A549 treated with dexamethasone at 1 μM for 4 hours (cell line): ENCODE measurements at places on chromosomes 16 and 17. TPM values are rescaled to one million over a fixed set of nuclear protein-coding genes. Genes with fewer than 3 reads are reported as not detected.

Gene DHRS7C
- total RNA-seq = not detected in 5 replicates

Gene CMTM1
- 0.76 to 2.1 TPM (median 1.4 TPM) in 5 replicates for total RNA-seq

Gene SLC35G6
- total RNA-seq = not detected in 5 replicates

Gene ZKSCAN2
- 2.1 to 2.8 TPM (median 2.4 TPM) in 5 replicates for total RNA-seq

Gene PERCC1
- total RNA-seq = not detected in 5 replicates

Gene NAGS
- 1.1 to 1.8 TPM (median 1.3 TPM) in 5 replicates for total RNA-seq

Gene DDX52
- 28.2 to 33.3 TPM (median 30.4 TPM) in 5 replicates for total RNA-seq

Gene WSCD1
- 1.3 to 3.8 TPM (median 3.4 TPM) in 5 replicates for total RNA-seq

Gene TVP23A
- total RNA-seq = 0.07 to 0.36 TPM (median 0.21 TPM) in 5 replicates

Gene SPDYE4
- not detected in 5 replicates for total RNA-seq

Gene HOXB9
- total RNA-seq = 7.0 to 7.5 TPM (median 7.3 TPM) in 5 replicates

Gene C16orf86
- 0.06 to 0.14 TPM (median 0.10 TPM) in 3 of 5 replicates, not detected in the others for total RNA-seq

Gene LITAFD
- not detected in 5 replicates for total RNA-seq

Gene LPCAT2
- 3.0 to 5.5 TPM (median 4.6 TPM) in 5 replicates for total RNA-seq

Gene KRT39
- total RNA-seq = not detected in 5 replicates

Gene MEIOB
- 1.0 to 1.7 TPM (median 1.3 TPM) in 5 replicates for total RNA-seq

Gene FOXN1
- total RNA-seq = 0.02 to 0.03 TPM (median 0.02 TPM) in 3 of 5 replicates, not detected in the others

Gene MYO15A
- total RNA-seq = 0.26 to 0.82 TPM (median 0.53 TPM) in 5 replicates

Gene SAT2
- 61.1 to 73.5 TPM (median 62.9 TPM) in 5 replicates for total RNA-seq

Gene ZNF624
- 0.98 to 1.8 TPM (median 1.4 TPM) in 5 replicates for total RNA-seq

Gene CPHXL2
- not detected in 5 replicates for total RNA-seq

Gene TMUB2
- 32.9 to 41.2 TPM (median 39.6 TPM) in 5 replicates for total RNA-seq

Gene KRTAP4-3
- total RNA-seq = not detected in 5 replicates

Gene CAVIN1
- 352 to 454 TPM (median 429 TPM) in 5 replicates for total RNA-seq

Gene CACNA1H
- total RNA-seq = 9.5 to 19.7 TPM (median 17.4 TPM) in 5 replicates

Gene BAHCC1
- 5.3 to 8.6 TPM (median 8.5 TPM) in 5 replicates for total RNA-seq
